H4 (cell line): ENCODE measurements at places on chromosomes 1 and 21. TPM values are rescaled to one million over a fixed set of nuclear protein-coding genes. Genes with fewer than 3 reads are reported as not detected.

DNA sequence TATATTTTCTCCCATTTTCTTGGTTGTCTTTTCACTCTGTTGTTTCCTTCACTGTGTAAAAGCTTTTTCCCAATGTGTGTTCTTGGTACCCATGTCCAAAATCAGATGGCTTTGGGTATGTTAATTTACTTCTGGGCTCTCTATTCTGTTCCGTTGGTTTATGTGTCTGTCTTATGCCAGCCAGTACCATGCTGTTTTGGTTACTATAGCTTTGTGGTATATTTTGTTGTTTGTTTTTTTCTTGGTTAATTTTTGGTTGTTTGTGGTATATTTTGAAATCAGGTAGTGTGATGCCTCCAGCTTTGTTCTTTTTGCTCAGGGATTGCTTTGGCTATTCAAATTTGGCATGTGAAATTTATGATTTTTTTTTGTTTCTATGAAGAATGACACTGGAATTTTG lies 67.2 kb downstream of the SWT1 start:
- no peak for DNase-seq

Gene PRAMEF33
- total RNA-seq = not detected in 2 replicates

Gene LORICRIN
- not detected in 2 replicates for total RNA-seq

DNA sequence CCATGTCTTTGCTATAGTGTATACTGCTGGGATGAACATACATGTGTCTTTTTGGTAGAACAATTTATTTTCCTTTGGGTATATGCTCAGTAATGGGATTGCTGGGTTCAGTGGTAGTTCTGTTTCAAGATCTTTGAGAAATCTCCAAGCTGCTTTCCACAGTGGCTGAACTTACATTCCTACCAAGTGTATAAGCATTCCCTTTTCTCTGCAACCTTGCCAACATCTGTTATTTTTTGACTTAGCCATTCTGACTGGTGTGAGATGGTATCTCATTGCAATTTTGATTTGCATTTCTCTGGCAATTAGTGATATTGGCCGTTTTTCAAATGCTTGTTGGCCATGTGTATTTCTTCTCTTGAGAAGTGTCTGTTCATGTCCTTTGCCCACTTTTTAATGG lies 37.5 kb upstream of the ANGPTL1 start:
- no peak for DNase-seq

GRCh38 chr1:153571706-153572105 lies 6.1 kb upstream of the S100A2 start:
- no peak for DNase-seq

Gene FAAH
- total RNA-seq = 0.64 and 2.0 TPM in 2 replicates

- no peak for DNase-seq
Observed at GRCh38 chr1:215970406-215970805, 403.3 kb downstream of the KCTD3 start.

Gene KCNJ9
- not detected in 2 replicates for total RNA-seq

- peak; percentile 23 for DNase-seq
Observed at GRCh38 chr1:208437401-208437800, 193.2 kb upstream of the PLXNA2 start.

Gene RSPH1
- not detected in 2 replicates for total RNA-seq

DNA sequence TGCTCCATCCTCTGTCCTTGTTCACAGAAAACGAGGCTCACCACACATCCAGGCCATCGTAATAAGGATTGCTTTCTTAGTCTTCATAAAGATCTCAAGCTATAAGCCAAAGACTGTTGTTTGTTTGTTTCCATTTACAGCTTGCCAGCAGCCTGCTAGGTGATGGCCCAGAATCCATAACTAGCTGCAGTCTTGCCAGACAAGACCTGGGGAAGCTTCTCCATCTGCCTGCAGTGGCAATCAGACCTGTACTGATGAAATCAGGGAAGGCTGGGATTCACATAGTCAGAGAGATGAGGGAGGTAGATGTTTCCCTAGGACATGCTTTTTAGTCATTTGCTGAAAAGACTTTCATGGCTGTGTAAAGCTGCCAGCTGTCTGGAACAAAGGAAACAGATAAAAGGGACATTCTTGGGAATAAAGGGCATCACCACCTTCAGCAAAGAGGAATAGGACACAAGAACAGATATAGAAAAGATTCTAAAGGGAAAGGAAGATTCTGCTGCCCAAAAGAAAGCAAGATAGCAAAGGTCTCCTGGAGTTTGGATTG lies 51.0 kb downstream of the MT1HL1 start:
- no peak for DNase-seq

Gene OR2L13
- 0.12 TPM in 1 of 2 replicates, not detected in the other for total RNA-seq

Gene CYP4Z1
- total RNA-seq = not detected in 2 replicates

DNA sequence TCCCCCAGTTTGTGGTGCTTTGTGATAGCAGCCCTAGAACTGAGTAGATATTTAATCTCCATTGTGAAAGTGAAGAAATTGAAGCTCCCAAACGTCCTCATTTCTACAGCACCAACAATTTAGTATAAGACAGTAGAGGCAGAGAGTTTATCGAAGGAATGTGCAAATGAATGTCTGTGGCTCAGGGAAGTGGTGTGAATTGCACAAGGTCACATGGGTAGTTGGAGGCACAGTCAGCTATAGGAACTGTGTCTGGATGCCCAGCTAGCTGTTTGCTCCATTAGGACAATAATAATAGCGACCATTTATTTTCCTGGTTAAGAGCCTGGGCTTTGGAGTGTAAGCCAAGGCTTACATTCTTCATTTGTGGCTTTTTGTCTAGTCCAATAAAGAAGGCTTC lies 144.4 kb upstream of the USP24 start:
- no peak for DNase-seq

Gene TRIM67
- total RNA-seq = not detected in 2 replicates

DNA sequence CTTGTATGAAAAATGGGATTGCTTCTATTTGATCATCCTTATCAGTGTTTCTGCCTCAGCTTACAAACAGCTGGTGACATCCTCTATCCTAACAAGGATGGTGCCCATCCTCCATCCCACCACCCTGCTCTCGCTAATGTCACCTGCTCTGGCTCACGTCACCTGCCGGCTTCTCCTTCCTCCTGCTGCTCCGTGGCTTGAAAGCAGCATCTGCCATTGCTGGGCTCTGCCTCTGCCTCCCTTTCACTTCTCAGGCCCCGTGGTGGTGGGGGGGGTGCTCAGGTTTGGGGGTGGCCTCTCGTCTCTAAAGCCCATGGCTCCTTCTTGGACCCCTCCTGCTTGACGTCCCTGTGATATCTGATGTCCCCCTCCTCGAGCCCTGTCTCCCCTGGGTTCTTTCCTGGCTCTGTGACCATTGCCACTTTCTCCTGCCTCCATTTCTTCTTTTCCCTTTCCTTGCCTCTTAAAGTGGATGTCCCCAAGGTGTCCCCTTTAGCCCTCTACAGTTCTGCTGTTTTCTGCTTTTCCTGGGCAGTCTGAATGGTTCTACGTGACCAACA lies 135.5 kb upstream of the ERRFI1 start:
- DNase-seq = no peak

Gene KRTAP12-1
- total RNA-seq = not detected in 2 replicates

DNA sequence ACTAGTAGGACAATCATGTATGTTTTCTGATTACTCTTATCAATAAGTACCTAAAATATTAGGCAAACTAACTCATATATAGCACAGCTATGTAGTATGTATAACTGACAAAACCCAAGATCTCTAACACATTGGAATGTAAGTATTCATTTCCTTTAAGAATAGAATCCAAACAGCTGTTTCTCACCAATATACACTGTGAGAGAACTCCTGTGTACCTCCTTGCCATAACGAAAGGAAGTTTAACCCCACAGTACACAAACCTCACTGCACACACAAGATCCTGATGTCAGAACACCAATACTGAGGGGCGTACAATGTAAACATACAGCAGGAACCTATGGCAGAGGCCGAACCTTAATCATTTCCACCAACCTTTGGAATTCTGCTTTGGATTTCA lies 113.0 kb downstream of the SMYD3 start:
- no peak for DNase-seq

DNA sequence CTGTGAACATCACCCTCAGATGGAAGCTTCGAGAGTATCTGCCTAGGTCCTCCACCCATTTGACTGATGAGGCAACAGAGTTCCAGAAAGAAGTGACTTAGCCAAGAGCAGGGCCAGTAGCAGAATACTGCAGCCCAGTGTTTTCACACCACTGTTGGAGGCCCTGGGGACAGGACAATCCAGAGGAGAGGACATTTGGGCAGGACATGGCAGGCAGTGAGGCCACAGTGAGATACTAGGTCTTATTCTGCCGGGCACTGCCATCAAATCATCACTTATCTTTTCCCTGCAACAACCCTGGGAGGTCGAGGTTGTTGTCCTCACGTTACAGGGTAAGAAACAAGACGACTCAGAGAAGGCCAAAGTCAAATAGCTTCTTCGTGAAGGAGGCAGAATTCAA lies 5.5 kb upstream of the FOXO6 start:
- DNase-seq = no peak

Gene LRRN2
- 0.16 and 1.1 TPM in 2 replicates for total RNA-seq

Gene S100A6
- total RNA-seq = 469 and 852 TPM in 2 replicates

Gene S100A2
- 17.8 and 33.2 TPM in 2 replicates for total RNA-seq

GRCh38 chr1:16965486-16966067 lies 14.8 kb downstream of the MFAP2 start:
- DNase-seq = no peak

DNA sequence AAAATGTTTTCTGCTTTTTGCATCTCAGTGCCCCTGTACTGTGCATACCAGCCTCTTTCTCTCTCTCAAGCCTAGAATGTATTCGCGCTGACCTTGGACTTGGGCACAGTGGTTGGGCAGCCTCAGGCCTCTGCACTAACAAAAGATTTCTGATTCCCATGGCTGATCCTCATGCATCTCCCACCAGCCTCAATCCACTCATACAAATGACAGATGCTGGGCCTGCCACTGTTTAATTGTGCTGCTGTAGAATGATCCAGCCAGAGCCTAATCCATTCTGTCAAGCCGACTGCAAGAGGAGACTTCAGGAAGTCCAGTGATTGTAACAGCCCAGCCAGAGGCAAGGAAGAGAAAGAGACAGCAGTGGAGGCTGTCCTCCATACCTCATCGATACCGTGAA lies 180.8 kb downstream of the ASTN1 start:
- DNase-seq = no peak

- no peak for DNase-seq
Observed at GRCh38 chr1:1437033-1437903, 1.8 kb downstream of the VWA1 start.

Gene ASH1L
- 8.8 and 11.8 TPM in 2 replicates for total RNA-seq
